ENCODE measurements at places on chromosomes 2 and 18.

GRCh38 chr18:26317398-26317797 is 91.2 kb downstream of the TAF4B start:
- DNase-seq, result no peak

DNA sequence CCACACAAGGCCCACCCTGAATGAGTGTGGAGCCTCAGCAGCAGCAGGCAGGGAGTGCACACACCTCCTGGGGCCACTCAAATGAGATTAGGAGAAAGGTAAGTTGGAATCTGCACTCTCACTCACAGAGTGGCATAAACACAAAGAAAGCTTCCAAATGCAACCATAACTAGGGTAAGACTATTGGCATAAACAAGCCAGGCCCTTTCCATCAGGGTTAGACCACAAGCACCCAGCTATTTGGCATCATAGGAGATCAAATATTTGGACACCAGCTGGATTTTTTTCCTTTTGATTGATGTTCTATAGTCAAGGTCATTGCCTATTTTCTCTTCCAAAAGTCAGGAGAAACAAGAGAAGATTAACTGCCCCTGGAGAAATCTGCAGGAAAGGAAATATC is 471.5 kb downstream of the TXNL1 start:
- DNase-seq, result no peak

GRCh38 chr2:86087936-86088850 is 17.5 kb downstream of the POLR1A start:
- DNase-seq, result peak; percentile 17

DNA sequence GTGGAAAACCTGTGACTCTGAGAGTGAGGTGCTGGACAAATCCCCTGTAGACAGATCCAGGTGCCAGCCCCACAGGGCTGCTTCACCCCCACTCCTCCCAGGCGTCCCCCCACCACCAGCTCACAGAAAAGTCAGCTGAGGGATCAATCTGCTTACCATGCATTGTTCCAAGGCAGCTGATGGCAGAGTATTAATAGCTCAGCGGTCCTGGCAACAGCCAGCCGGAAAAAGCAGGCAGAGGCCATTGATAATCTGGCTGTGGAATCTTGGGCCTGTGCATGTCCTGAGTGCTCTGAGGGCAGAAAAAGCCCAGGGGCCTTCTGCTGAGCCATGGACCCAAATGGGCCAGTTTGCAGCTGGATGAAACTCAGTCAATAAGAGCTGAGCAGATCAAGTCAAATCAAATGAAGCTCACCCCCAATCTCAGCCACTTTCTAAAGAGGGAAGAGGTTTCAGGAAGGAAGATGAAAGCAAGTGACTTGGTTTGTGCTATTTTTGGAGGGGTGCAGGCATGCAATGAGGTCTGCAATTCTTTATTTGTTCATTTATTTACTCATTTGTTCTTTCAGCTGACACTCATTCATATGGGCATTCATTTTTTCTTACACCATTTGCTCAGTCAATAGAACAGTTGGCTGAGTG is 63.4 kb downstream of the GYPC start:
- DNase-seq, result no peak

- DNase-seq, result no peak
Observed at GRCh38 chr2:33859811-33860461, 260.8 kb upstream of the FAM98A start.

DNA sequence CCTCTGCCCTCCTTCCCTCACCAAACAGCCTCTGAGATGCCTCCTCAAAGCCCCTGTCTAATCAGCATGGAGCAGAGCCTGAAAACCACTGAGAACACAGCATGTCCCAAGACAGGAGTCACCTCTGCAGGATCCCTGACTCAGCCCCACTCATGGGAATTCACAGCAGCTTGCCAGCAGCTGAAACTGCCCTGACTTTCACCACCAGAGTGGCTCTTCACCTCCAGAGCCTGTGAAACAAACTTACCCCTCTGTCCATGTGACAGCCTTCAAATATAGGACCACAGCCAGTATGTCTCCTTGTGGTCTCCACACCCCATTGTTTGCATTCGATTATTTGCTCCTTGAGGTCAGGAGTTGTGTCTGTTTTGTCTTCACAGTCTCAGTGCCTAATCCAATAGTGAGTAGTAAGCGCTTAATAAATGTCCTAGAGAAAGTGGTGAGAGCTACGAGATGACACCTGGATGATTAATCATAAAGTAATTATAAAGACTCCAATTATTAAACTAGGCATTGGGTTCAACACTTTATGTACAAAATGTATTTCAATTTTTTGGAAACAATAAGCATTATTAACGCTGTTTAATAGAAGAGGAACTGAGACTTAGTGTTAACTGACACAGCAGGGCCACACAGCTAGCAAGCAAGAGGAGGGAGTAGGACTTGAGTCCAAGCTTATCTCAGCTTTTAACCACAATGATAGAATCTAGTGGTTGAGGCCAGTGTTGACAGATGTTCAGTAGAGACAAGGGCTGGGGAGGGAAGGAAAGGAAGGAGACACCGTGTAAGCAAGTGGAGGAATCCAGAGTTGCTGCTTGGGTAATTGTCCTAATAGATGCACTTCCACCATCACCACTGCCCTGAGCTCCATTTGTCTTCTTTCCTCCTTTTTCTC is 358.7 kb upstream of the TNP1 start:
- DNase-seq, result no peak

- DNase-seq, result no peak
Observed at GRCh38 chr2:128158176-128158575, 67.2 kb downstream of the UGGT1 start.

GRCh38 chr2:27885234-27885633 is 5.0 kb downstream of the RBKS start:
- DNase-seq, result no peak

DNA sequence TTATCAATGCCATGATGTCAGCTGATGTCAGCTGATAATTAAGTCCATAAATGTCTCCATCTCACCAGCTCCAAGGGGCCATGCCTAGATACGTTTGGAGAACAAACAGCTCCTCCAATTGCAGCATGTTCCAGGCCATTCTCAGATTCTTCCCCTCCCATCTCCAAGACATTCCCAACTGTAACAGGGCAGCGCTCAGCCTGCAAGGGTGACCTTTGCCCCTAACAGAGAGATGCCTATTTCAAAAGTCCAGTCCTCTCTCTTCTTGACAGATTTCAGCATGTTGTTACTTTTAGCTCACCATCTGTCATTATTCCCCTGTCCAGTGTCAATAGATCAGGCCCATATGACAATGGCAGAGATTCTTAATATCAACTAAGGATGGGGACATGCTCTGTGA is 9.9 kb downstream of the PSD4 start:
- no peak for DNase-seq

GRCh38 chr2:55489467-55490062 is 30.0 kb upstream of the CFAP36 start:
- no peak for DNase-seq

DNA sequence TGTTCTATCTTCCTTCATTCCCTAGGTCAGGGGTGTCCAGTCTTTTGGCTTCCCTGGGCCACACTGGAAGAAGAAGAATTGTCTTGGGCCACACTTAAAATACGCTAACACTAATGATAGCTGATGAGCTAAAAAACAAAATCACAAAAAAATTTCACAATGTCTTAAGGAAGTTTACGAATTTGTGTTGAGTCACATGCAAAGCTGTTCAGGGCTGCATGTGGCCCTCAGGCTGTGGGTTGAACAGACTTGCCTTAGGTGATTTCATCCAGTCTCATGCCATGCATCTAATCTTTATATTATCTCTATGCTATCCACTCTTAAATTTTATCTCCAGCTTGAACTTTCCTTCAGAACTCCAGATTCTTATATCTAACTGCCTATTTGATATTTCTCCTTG is 80.1 kb downstream of the CCDC85A start:
- DNase-seq, result no peak
